ENCODE measurements at places on chromosomes 16 and 17. TPM values are rescaled to one million over a fixed set of nuclear protein-coding genes. Genes with fewer than 3 reads are reported as not detected.

Gene KRT24
- total RNA-seq = not detected

DNA sequence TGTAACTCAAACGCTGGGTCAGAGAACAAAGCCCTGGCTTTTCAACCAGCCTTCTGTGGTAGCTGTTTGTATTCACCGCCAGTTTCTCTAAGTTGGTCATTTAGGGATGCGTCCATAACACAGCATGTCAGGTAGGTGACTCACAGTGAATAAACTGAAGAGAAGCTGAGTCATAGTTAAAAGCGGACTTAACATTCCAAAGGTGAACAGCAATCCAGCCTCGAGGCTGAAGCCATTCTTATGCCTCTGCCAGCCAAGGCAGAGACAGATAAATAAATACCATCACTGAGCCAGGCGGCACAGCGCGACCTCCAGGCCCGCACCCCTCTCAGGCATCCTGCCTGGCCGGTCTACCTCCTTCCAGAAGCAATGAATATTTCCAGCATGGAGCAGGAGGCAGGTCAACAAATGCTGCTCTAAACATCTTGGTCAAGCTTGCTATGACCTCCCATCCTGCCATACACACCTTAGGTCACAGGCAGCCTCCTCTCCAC is 12.4 kb upstream of the CACNG4 start:
- peak; percentile 65 for DNase-seq

DNA sequence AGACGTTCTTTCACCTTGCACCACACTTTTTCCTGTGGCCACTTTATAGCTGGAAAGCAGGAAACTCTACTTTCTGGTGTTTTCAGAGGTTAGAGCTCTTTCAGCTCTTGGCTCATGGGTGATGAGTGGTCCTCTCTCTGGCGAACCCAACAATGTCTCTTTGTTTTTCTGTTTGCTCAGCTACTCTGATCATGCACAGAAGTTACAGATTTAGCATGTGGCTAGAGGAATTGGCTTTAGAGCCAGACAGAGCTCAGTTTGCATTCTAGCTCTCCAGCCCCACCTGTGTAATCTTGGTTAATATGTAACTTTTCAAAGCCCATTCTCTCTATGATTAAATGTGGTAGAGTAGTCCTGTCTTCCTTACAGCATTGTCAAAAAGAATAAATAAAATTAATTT is 225.2 kb downstream of the HAPSTR1 start:
- DNase-seq = no peak

DNA sequence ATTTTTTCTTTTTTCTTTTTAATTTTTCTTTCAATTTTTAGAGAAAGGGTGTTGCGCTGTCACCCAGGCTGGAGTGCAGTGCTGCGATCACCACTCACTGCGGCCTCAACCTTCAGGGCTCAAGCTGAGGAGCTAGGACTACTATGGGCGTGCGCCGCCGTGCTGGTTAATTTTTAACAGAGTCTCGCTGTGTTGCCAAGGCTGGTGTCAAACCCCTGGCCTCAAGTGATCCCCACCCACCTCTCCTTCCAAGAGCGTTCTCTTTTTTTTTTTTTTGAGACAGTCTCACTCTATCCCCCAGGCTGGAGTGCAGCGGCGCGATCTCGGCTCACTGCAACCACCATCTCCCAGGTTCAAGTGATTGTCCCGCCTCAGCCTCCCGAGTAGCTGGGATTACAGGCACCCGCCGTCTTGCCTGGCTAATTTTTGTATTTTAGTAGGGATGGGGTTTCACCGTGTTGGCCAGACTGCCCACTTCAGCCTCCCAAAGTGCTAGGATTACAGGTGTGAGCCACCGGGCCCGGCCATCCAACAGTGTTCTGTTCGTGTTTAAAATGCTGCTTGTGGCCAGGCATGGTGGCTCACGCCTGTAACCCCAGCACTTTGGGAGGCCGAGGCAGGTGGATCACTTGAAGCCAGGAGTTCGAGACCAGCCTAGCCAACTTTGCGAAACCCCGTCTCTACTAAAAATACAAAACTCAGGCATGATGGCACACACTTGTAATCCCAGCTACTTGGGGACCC is 14.5 kb upstream of the RPL13 start:
- DNase-seq = no peak

- no peak for DNase-seq
These were observed 95.7 kb upstream of the MED13 start for GRCh38 chr17:62160816-62161215.

Gene HS3ST6
- not detected for total RNA-seq

Data from dermis blood vessel endothelial cell (primary cell).